Left ventricle myocardium inferior (tissue), 1 donor: ENCODE measurements at places on chromosomes 2 and 18. TPM values are rescaled to one million over a fixed set of nuclear protein-coding genes. Genes with fewer than 3 reads are reported as not detected.

UCN gene
- total RNA-seq, result 1.5 TPM

SGPP2 gene
- total RNA-seq, result 2.3 TPM

TSHZ1 gene
- total RNA-seq, result 24.6 TPM

OTOF gene
- total RNA-seq, result not detected

CFC1 gene
- total RNA-seq, result not detected

GRCh38 chr18:37588289-37588688 lies 22.7 kb upstream of the CELF4 start:
- H3K4me1 ChIP-seq, result no peaks in the 10 kb centered on the region
- H3K36me3 ChIP-seq, result no peaks in the 10 kb centered on the region
- H3K4me3 ChIP-seq, result no peak overlapping the region
- H3K27ac ChIP-seq, result no peak overlapping the region
- H3K27me3 ChIP-seq, result peaks cover 32% of the 10 kb centered on the region
- DNase-seq, result no peak

- DNase-seq, result no peak
- H3K4me3 ChIP-seq, result no peak overlapping the region
- peaks cover 50% of the 10 kb centered on the region for H3K27me3 ChIP-seq
- H3K36me3 ChIP-seq, result no peaks in the 10 kb centered on the region
Observed at GRCh38 chr2:45265336-45265735, 256.1 kb upstream of the SIX2 start.

- peak overlapping the region; percentile 43 for H3K27ac ChIP-seq
- H3K4me3 ChIP-seq, result peak overlapping the region; percentile 70
- no peaks in the 10 kb centered on the region for H3K27me3 ChIP-seq
- H3K4me1 ChIP-seq, result peaks cover 7% of the 10 kb centered on the region
- DNase-seq, result no peak
- H3K36me3 ChIP-seq, result no peaks in the 10 kb centered on the region
Observed at GRCh38 chr2:196640031-196640548, 575 bp downstream of the CCDC150 start.

GRCh38 chr18:32770054-32770665 lies 2.7 kb downstream of the KLHL14 start:
- H3K4me1 ChIP-seq, result peaks cover 23% of the 10 kb centered on the region
- peak overlapping the region; percentile 64 for H3K4me3 ChIP-seq
- no peak for DNase-seq
- H3K27me3 ChIP-seq, result peaks cover 80% of the 10 kb centered on the region
- H3K36me3 ChIP-seq, result no peaks in the 10 kb centered on the region
- H3K27ac ChIP-seq, result no peak overlapping the region

DNA sequence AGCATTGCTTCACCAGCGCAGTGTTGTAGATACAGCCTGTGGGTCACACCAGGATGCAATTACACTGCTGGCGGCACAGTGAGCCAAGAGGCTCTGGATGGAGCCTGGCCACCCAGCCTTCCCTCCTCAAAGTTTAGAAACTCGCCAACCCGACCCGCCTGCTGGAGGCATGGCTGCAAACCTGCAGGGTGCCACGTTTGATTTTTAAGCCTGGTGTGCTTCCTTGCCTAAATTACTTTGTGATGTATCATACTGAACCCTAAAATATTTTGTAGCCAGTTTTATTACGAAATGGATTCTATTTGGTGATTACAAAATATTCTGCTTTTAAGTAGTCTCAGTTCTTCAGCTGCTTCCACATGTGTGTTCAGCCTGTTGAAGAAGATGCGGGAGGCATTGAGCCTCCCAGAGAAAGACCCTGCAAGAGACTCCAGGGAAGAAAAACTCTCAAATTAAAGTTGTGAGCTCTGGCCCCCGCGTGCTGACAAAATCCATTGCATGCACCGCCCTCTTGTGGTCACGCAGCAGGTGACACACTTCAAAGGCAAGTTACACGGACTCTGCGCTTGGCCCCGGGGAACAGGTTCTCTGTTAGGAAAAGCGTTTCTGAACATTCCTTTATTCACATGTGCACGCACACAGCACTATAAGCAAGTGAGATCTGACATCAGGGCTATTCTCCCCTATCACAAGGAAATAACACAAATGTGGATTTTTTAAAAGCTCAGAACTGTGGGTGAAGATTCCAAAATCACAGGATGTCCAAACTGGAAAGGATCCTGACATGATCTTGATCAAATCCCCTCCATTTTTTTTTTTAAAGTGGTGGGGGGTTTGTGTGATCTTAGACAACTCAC lies 63.0 kb upstream of the TWIST2 start:
- no peak overlapping the region for H3K4me3 ChIP-seq
- H3K27me3 ChIP-seq, result peaks cover 27% of the 10 kb centered on the region
- no peaks in the 10 kb centered on the region for H3K36me3 ChIP-seq

GRCh38 chr2:23756593-23757292 lies 170.2 kb downstream of the ATAD2B start:
- H3K36me3 ChIP-seq, result peaks cover 27% of the 10 kb centered on the region
- H3K27ac ChIP-seq, result no peak overlapping the region
- no peak overlapping the region for H3K4me3 ChIP-seq
- H3K4me1 ChIP-seq, result peaks cover 22% of the 10 kb centered on the region
- H3K27me3 ChIP-seq, result no peaks in the 10 kb centered on the region
- no peak for DNase-seq

DNA sequence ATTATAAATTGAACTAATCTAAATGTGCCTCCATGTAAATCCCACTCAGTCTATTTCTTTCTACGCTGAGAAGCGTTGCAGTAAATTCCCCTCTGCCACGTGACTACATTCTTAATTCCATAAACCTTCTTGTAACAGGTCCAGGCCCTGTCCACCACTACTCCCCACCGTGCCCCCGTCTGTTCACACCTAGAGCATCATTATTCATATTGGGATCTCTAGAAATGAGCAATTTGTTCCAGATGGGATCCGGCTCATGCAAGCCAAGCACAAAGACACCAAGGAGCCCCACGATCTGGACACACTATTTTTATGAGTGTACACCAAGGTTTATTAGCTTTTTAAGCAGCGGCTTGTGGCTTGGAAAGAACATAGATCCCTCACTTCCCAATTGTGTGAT lies 38.2 kb downstream of the BOLA3 start:
- no peak overlapping the region for H3K27ac ChIP-seq
- no peaks in the 10 kb centered on the region for H3K36me3 ChIP-seq
- DNase-seq, result no peak
- H3K4me1 ChIP-seq, result no peaks in the 10 kb centered on the region
